Activated T-cell treated with anti-CD3 and anti-CD28 coated beads, Interleukin-2, amount 50 U/mL, for 24 hours (primary cell): ENCODE measurements at places on chromosomes 6 and 20.

GRCh38 chr20:4774207-4774606 lies 52.5 kb downstream of the PRND start:
- DNase-seq = no peak

GRCh38 chr20:59253779-59254319 lies 46.6 kb upstream of the EDN3 start:
- DNase-seq = peak; percentile 46

GRCh38 chr6:124297507-124297906 lies 493.8 kb downstream of the NKAIN2 start:
- DNase-seq = no peak

- DNase-seq = no peak
Observed at GRCh38 chr20:63158845-63159244, 57.1 kb downstream of the YTHDF1 start.

DNA sequence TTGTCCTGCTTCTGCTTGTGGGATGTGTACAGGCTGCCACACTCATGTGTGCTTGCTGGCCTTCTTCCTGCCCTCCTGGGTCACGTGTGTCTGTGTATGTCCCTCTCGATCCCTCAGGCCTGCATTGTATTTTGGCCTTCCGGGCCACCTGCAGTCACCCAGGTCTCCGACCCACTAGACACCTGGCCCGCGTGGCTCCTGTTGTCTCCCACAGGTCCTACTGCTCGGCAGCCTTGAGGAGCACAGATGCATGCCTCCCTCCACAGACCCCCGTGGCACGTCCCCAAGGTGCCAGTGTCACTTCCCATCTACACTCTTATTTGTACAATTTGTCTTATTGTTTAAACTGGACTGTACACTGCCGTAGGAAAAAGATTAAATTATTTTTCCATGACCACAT lies 43.1 kb downstream of the FOXC1 start:
- DNase-seq = no peak

GRCh38 chr20:20404633-20405032 lies 36.7 kb downstream of the INSM1 start:
- no peak for DNase-seq

- DNase-seq = no peak
Observed at GRCh38 chr20:4245542-4245941, 230.2 kb upstream of the RNF24 start.

- DNase-seq = no peak
Observed at GRCh38 chr20:41540918-41541317, 77.3 kb downstream of the CHD6 start.

DNA sequence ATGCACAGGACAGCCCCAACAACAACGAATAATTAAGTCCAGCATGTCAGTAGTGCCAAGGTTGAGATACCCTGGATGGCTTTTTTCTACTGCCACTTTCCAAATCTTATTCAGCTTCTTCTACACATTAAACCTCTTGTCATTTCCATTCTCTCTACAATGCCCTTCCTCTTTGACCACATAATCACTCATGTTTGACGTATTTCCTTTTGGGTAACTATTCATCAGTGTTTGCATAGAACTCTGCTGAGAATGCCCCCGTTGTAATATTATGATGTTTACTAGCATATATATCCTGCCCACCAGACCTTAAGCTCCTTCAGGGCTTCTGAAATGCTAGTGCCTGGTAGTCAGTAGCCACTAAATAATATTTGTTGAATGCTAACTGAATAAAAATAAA lies 515.3 kb upstream of the RNF217 start:
- no peak for DNase-seq

GRCh38 chr6:68718385-68719073 lies 83.4 kb downstream of the ADGRB3 start:
- no peak for DNase-seq
